NCI-H524 treated with DMSO at 0.1 percent for 48 hours (cell line): ENCODE measurements at places on chromosomes 12 and 14.

GRCh38 chr14:105472486-105472991 is 2.1 kb upstream of the CRIP2 start:
- no peak for DNase-seq

DNA sequence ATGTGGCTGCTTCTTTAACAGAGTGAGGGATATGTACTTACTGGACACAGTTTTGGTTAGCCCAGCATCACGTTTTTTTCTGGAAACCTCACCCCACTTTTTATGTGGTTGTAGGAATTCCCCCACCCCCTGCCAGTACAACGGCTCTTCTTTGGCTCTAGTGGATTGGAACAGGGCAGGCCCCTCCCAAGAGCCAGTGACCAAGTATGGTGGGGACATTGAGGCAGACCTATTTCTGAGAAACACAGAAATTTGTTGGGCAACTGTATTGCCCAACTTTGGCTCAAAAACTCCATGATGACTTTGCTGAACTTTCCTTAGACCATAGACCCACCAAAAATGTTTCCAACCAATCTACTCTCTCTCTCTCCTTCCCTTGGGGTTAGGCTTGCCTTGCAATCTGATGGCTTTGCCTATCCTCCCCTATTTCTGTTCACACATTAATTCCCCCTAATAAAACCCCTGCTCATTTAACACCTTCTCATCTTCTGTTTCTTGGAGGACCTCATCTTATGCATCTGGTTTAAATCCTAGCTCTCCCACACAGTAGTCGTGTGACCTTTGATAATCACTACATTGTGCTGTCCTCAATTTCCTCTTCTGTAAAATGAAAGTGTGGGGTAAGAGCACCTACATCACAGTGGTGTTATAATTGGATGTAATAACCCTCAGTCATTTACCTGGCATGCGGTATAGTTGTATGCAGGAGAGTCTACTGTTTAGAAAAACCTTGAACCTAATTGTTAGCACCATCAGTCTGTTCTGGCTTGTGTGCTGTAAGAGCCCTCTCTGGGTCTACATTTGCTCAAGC is 71.7 kb downstream of the IGF1 start:
- DNase-seq, result no peak

DNA sequence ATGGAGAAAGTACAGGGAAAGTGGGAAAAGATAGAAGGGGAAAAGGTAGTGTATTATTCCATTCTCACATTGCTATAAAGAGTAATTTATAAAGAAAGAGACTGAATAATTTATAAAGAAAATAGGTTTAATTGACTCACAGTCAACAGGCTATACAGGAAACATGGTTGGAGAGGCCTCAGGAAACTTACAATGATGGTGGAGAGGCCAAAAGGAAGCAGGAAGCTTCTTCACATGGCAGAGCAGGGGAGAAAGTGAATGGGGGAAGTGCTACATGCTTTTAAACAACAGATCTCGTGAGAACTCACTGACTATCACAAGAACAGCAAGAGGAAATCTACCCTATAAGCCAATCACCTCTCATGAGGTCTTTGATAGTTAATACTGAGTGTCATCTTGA is 725.0 kb upstream of the FLRT2 start:
- no peak for DNase-seq

GRCh38 chr14:96057738-96058137 is 18.6 kb downstream of the C14orf132 start:
- no peak for DNase-seq

- DNase-seq, result no peak
Observed at GRCh38 chr14:53010193-53011040, 59.6 kb upstream of the FERMT2 start.

DNA sequence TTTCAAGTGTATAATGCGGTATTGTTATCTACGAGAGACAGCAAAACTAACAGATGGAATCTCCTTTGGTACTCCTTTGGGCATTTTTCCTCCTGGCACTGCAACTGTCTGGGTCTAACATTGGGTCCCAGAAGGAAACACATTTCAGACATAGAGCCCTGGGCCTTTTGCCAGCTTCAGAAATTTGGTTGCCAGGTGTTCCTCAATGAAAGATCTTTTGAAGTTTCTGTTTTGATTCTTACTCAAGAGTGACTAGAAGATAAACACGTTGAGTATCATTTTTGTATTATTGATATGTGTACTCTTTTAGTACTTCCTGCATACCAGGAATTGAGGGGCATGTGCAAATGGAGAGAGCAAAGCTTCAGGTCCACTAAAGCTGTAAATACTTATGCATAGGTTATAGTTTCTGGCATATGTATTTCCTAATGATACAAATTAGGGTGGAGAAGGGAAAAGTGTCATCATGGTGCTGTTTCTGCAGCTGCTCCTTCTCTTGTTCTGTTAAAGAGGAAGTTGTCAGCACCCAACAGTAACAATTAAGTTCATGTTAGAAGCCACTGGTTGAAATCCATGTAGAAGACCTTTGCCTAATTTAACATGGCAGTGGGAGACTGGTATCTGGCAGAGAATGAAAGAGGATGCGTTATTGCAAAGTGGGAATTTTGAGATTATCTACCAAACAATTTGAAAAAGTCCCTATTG is 53.5 kb downstream of the SLC38A6 start:
- peak; percentile 98 for DNase-seq

GRCh38 chr14:58717813-58718212 is 80.1 kb downstream of the DACT1 start:
- no peak for DNase-seq

DNA sequence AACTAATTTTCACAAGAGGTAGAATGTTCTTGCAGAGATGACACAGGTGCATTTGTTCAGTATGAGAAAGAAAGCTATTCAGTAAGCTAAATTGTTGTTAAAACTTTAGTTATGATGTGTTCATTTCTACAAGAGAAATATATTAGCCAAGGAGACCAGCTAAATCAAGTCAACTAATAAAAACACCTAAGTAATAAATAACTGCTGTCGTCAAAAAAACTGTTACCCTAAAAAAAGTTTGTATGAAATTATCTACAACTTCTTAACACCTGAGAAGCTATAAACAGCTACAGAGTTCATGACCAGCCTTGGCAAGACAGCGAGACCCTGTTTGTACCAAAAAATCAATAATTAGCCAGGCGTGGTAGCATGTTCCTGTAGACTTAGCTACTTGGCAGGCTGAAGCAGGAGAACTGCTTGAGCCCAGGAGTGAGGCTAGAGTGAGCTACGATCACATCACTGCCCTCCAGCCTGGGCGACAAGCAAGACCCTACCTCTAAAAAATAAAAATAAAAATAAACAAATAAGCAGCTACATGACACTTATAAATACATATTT is 67.6 kb upstream of the AP4S1 start:
- DNase-seq, result no peak

DNA sequence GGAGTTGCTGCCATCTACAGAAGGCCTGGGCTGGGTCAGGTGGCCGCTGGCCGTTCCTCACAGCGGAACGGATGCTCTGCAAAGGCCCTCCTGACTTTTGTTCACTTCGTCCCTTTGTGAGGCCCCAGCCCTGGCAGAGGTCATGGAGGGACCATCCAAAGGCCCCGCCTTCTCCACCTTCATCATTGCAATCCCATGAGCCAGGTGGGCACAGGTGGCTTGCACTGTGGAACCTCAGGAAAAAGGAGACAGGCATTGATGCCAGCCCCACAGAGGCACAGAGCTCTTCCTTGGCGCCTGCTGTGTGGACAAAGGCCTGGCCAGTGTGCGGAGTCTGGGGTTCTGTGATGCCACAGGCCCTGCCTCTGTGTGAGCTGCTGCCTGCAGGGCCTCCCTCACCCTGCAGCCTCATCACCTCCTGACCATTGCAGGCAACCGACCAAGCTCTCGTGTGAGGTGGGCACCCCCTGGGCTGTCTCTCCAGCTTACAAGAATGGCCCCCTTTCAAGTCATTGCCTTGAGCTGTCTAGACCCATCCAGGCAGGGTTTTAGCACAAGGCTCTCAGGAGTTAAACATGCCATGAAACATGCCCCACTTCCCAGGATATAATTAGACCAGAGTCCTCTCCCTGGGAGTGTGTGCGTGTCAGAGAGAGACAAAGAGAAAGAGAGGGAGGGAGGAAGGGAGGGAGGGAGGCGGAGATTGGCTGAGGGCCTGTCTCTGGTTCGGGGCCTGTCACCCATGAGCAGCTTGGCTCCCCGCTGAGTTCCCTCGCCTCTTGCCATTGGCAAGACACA is 19.3 kb downstream of the NFKBIA start:
- peak; percentile 24 for DNase-seq

DNA sequence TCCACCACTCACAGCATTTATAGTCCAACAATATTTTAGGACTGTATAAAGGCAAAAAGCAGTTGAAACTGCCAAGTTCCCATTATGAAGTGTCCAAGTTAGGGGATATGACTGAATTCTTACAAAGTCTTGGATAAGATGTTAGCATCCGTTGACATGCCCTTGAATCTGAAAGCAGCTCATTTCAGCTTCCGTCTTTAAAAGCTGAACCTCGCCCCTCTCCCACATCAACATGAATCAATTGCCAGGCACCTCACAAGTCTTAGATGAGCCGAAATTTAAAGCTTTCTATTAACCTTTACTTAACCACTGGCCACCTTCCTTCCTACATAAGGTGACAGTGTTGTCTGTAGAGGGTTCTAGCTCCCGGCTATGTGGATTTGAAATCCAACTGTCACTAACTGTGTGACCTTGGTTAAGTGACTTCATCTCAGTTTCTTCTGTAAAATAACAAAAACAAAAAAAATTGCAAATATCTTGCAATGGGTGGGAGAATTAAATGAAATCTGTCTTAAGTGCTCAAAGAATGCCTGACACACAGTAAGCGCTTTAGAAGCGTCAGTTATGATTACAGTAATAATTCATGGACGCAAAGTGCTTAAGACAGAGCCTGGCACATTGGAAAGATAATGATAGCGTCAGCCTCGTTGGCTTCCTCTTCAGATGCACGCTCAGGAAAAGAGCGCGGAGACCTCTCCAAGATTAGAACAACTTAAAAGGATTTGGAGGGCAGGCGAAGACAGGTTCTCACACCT is 1.2 kb downstream of the PPP1CC start:
- DNase-seq, result no peak

DNA sequence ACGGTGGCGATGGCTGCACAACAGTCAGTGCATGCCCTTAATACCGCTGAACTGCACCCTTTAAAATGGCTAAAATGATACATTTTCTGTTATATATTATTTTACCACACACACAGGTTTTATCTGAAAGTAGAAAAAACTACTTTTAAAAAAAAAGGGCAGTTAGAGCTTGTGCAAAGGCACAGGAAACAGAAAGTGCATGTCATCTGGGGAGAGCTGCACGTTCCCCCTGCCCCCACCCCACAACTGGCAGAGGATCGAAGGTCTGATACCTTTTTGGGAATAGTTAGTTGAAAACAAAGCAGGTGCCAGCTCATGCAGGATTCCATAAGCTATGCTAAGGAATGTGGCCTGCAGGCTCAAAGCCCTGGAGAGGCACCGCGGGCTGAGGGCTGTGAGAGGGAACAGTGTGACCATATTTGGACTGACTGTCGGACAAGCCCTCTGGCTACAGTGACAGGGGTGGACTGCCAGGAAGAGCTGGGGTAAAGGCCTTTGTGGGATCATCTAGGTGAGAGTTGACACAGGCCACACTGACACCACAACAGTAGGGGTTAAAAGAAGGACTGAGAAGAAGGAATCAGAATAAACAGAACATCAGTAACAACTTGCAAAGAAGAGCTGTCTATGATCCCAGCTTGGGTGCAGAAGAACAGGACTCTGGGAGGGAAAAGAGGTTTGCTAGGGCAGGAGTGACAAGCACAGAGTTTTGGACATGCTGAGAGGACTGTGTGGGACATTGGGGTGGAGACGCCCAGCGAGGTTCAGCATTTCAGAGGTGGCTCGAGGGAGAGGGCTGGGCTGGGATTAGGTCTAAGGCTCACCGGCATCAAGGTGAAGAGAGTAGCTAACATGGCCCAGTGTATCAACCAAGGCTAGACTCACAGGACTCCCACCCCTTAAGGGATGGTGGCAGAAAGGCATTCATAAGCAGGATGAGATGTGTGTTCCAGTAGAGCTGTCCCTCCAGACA is 54.6 kb downstream of the ACTN1 start:
- no peak for DNase-seq

DNA sequence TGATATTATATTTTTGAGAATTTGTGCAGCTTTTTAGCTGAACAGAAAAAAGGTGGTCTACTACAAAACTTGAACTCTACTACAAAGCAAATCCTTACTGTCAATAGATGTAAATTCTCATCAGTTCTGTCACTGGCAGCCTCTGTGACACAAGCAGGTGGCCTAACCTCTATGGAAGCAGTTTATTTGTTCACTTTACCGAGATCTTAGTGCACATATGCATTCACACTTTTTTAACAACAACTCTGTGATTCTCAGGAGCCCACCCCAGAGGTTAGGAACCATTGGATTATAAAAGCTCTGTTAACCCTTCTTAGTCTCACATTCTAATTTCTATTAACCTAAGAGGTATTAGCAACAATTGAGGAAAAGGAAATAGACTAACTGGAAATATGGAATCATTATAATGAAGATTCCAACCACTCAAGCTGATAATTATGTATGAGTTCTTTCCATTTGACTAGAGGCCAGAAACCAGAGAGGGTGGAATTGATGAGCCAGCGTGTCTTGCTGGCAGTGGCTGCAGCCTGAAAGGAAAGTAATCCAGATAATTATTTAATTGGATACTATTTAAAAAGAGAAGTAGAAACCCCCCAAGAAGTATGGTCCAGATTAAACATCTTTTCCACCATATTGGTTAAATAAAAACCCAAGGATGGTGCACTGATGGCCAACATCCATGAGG is 451.1 kb downstream of the TMEM117 start:
- DNase-seq, result no peak

GRCh38 chr12:5034603-5035002 is 9.1 kb upstream of the KCNA5 start:
- no peak for DNase-seq

DNA sequence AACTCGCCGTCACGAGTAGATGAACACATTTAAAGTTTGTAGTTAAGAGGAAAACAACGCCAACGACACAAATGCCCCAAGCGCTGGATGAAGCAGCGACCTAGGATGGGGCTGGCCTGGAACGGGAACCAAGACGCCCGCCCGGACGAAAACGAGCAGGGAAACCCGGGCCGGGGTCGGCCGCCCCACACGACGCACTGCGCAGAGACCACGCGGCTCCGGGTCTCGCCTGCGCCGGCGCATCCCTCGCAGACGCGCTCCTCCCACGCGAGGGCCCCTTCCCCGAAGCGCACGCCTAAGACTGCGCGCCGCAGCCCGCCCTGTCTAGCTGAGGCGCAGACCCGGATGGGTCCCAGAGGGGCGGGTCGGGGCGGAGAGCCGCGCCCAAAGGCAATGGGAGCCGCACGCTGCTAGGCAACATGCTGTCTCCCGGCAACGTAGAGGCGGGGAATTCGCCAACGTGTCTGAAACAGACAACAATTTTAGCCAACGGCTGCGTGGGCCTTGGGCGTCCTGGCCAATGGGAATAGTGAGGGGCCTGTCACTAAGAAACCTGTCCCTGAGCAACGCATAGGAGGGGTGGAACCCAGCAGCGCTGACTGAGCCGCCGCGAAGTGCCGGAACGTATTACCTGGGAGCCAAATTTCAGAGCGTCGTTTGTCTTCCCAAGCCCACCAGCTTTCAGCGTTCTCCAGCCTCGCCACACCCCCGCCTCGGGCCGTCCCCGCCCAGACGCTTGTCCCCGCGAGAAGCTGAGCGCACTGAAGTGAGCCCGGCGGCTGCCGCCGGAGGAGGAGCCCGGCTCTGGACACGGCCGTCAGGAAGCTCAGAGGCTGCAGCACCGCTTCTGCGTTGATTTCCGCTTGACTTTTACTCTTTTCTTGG is 21.0 kb upstream of the CHFR start:
- DNase-seq, result peak; percentile 90
